IMR-90 (cell line): ENCODE measurements at places on chromosomes 13 and 19. TPM values are rescaled to one million over a fixed set of nuclear protein-coding genes. Genes with fewer than 3 reads are reported as not detected.
A peak's percentile ranks its signal among the peaks of the same experiment; 100 is the strongest.

Gene CGB8
- polyA plus RNA-seq: 0.47 and 0.48 TPM in 2 replicates

DNA sequence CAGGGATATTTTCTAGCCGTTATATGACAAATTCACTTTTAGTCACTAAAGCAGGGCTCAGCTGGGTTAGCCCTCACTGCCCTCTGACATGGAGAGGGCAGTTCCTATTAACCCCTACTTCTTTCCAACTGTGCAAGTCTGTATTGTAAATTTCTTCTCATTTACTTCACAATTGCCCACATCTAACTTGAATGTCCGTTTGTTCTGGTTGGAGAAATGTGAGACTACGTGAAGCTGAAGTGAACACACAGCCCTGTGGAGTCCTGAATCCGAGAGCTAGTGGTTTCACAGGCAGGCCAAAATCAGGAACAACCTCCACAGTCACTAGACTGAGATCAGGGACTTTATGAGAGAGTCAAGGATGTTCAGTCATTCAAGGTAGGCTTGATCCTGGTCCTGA is 4.4 kb upstream of the MYO16 start:
- no peak for DNase-seq

Gene GDF15
- polyA plus RNA-seq: 43.5 and 49.8 TPM in 2 replicates

- peak; percentile 85 for DNase-seq
These were observed 2.8 kb downstream of the NACC1 start for GRCh38 chr19:13120817-13121216.

DNA sequence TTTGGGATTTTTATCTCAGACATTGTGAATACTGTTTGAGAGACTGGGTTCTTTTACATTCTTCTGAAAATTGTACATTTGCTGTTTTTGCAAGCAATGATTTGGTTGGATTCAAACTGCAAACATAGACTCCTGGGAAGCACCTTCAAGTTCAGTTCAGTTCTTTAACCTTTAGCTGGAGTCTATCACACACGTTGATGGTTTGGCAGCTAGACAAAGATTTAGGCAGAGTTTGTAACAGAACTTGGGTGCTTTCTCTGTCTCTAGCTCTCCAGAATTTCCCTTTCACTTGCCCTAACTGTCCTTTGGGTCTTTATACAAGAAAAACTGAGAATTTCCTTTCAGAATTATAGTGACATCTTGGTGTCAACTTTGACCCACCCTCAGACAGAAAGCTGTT is 556.6 kb downstream of the DIAPH3 start:
- DNase-seq: no peak

- no peak for DNase-seq
These were observed 22.0 kb upstream of the SLC7A9 start for GRCh38 chr19:32891609-32892008.

DNA sequence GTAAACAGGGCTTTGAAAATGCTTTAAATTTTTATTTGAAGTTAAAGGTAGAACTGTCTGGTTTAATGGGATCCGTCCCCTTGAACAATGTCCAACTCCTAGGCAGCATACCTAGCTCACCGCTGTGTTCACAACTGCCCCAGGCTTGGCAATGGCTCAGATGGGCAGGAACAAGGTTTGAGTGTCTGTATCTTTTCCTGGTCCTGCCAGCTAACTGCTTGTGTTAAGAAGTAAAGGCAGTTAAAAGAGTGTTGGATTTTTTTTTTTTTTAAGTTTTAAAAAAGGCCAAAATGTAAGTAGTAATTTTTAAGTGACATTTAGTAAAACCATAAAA is 66.7 kb upstream of the FNDC3A start:
- DNase-seq: no peak

- peak; percentile 72 for DNase-seq
These were observed 41.6 kb upstream of the ZNF730 start for GRCh38 chr19:23075031-23075733.

Gene KIR2DL1
- not detected in 2 replicates for polyA plus RNA-seq

- no peak for DNase-seq
These were observed at the start of gene NPAS1 for GRCh38 chr19:47019431-47020041. Gene NPAS1, plus strand, starts transcription at chr19:47019837. Its CDS starts 1,211 bp downstream, at chr19:47021048.

GRCh38 chr19:10593820-10594637 is 6.9 kb upstream of the AP1M2 start:
- DNase-seq: no peak

Gene CDX2
- polyA plus RNA-seq: not detected in 2 replicates

DNA sequence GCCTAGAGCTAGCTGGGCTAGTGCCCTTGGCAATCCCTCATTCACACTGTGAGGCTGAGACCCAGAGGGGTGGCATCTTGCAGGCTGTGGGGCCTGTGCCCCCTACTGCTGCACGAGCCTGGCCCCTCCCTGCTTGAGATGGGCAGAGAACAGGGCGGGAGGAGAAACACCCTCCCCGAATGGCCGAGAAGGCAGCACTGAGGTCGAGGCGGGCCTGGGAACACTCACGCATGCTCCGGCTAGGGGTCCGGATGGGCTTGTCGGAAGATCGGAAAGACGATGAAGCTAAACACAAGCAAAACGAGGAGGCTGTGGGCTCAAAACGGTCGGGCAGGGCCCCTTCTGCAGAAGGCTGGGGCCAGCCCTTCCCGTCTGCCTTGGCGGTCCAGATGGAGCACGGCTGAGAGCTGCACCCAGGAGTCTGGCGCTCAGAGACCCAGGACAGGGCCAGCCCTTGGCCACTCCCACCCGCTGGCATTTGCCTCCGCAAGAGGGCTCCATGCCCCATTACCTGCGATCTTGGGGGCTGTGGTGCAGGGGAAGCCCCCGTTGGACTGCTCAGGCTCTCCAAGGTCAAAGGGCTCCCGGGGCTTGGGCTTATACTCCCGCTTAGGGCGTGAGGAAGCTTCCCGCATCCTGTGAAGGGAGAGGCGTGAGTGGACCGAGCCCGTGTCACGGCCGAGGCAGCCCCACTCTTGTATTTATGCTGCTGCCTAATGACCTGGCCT is 18.9 kb downstream of the MPND start:
- no peak for DNase-seq

GRCh38 chr13:98650396-98651107 is 73.6 kb upstream of the STK24 start:
- no peak for DNase-seq

- DNase-seq: no peak
These were observed 1261.3 kb upstream of the SPRY2 start for GRCh38 chr13:81602241-81602640.

- DNase-seq: no peak
These were observed 22.1 kb downstream of the UPF1 start for GRCh38 chr19:18853755-18854427.
